ENCODE measurements at places on chromosomes 16 and 17.

DNA sequence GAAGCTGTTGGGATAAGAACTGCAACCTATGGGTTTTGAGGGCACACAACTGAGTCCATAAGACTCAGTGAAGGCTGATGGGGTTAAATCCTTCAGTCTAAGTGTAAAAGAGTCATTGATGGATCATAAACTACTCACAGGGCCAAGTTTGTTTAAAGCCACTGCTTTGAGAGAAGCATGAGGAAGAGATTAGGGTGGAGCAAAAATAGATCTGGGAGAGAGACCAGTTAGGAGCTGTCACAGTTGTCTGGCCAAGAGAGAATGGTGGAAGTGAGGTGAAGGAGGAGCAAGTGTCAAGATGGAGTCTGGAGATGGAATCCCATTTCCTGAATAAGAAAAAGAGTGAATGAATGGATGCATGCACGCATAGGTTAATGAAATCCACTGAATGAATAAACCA, 379.1 kb upstream of the CDH11 start:
- DNase-seq = no peak

- DNase-seq = peak; percentile 31
Observed at GRCh38 chr17:78032166-78032565, 73.7 kb downstream of the TNRC6C start.

GRCh38 chr16:75272097-75272551, 20.7 kb upstream of the BCAR1 start:
- no peak for DNase-seq

DNA sequence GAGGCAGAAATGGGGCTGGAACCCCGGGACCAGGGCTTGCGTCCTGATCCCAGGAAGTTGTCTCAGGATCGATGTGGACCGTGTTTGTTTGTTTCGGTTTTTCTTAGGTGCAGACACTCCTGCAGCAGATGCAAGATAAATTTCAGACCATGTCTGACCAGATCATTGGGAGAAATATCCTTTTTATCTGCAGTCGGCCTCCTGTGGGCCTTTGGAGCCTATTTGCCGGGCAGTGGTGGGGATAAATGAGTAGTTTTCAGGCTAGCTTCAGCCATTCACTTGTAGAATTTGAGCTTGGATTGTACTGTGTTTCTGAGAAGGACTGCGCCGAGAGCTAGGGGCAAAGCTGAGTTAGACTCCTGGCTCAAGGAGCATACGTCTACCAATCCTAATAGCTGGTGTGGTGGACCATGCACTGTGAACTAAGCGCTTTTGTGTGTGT, 816 bp downstream of the HSBP1 start:
- DNase-seq = no peak

DNA sequence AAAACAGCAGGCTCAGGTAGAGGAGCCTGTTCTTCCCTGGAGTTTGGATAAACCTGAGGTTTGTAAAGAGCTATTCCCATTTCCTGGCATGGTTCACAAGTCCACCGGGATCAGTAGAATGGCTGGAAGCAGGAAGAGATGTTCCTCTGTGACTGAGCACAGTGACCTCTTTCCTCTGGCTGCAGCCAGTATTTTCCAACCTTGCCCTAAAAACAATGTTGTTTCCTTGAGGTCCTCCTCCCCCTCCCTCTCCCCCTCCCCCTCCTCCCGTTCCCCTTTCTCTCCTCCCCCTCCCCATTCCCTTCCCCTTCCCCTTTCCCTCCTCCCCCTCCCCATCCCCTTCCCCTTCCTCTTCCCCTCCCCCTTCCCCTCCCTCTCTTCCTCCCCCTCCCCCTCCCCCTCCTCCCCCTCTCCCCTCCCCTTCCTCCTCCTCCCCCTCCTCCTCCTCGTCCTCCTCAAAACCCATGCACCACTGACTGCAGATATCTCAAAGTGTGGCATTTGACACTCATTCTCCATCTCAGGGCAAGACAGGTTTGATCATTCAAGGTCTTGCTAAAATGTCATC, 58.9 kb upstream of the MON1B start:
- DNase-seq = no peak

GRCh38 chr17:72477491-72477890, 356.7 kb downstream of the SOX9 start:
- DNase-seq = no peak

- peak; percentile 83 for DNase-seq
Observed at GRCh38 chr16:66254751-66255150, 111.7 kb upstream of the CDH5 start.

DNA sequence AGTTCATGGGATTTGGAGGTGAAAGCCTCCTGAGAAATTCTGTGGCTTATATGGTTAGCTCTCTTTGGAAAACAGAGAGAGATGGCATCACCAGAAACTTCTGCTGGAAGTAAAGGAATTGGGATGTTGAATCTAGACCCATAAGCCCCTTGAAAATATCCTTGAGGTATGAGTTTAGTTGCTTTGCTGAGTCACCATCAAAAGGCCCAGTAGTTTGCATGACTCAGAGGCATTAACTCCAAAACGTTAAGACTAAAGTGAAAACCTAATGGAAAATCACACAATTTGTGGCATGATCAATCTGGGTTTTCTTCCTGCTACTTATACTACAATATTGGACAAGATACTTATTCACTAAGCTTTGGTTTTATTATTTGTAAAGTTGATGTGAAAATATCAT, 349.2 kb upstream of the SALL1 start:
- DNase-seq = peak; percentile 16

GRCh38 chr16:77409311-77409710, 25.5 kb downstream of the ADAMTS18 start:
- DNase-seq = no peak

- DNase-seq = no peak
Observed at GRCh38 chr17:9941305-9941704, 36.2 kb upstream of the RCVRN start.

DNA sequence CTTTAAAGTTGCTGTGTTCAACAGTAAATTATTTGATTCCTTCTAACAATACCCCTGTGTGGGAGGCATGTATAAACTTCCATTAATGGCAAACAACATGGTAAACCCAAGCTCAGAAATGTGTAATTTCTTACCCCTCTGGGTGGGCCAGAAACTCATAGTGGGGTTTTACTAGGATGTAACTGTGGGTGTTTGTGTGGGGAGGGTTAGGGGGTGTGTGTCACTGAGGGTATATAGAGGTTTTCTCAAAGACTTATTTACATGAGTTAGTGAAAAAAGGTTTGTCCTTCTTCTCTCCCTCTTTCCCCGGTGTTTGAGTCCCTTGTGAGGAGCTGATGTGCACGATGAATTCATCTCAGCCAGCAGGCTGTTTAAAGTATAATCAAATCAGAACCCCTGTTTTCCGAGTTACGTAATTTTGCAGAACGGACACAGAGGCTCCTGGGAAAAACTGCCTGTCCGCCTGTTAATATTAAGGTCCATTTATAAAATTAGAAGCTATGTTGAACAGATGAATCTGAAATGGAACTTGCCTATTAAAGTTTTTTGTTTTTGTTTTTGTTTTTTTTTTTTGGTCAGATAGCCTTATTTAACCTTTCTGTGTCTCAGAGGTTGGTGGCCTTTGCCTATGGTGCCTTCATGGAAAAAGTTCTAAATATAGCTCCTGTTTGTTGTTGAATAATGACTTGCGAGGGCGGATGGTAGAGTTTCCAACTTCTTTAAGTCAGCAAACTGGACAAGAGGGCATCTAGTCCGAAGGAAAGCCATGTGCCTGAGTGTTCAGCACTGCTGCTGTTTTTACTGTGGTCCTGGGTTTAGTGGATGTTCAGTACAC, 73.3 kb downstream of the MSI2 start:
- peak; percentile 20 for DNase-seq

Measured in fibroblast of villous mesenchyme (primary cell).